ENCODE measurements at places on chromosomes 5 and 9.
A peak's percentile ranks its signal among the peaks of the same experiment; 100 is the strongest.

- no peak for DNase-seq
Observed at GRCh38 chr5:84237126-84237525, 147.6 kb downstream of the EDIL3 start.

GRCh38 chr5:173592050-173592669, 24.3 kb downstream of the BOD1 start:
- peak; percentile 53 for DNase-seq

- no peak for DNase-seq
Observed at GRCh38 chr9:125822160-125822559, 75.0 kb downstream of the PBX3 start.

DNA sequence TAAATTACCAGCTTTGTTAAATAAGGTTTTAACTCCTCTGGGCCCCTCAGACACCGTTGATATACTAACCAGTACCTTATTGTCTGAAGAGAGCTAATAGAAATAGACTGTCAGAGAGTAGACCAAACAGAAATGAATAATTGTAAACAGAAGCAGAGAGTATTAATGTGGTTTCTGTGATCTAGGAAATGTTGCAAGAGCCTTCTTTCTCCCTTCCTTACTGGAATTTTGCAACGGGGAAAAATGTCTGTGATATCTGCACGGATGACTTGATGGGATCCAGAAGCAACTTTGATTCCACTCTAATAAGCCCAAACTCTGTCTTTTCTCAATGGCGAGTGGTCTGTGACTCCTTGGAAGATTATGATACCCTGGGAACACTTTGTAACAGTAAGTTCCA, 5.1 kb downstream of the TYRP1 start:
- no peak for DNase-seq

DNA sequence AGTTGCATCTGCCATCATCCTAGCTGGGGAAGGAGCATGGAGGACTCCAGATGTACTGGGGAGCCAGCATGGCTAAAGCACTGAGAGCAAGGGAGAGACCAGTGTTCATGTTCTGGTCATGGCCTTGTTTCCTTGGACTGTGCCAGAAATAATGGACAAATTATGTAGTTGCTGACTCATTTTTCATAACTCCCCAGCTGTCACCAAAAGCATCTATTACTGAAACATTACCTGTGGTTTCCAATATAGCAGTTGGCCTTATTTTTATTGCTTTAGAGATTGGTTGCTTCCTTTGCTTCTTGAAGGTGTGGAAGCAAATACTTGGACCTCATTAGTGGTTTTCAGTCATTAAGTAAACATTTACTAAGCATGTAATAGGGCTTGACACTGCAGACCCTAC, 11.3 kb downstream of the RALGPS1 start:
- DNase-seq = no peak

DNA sequence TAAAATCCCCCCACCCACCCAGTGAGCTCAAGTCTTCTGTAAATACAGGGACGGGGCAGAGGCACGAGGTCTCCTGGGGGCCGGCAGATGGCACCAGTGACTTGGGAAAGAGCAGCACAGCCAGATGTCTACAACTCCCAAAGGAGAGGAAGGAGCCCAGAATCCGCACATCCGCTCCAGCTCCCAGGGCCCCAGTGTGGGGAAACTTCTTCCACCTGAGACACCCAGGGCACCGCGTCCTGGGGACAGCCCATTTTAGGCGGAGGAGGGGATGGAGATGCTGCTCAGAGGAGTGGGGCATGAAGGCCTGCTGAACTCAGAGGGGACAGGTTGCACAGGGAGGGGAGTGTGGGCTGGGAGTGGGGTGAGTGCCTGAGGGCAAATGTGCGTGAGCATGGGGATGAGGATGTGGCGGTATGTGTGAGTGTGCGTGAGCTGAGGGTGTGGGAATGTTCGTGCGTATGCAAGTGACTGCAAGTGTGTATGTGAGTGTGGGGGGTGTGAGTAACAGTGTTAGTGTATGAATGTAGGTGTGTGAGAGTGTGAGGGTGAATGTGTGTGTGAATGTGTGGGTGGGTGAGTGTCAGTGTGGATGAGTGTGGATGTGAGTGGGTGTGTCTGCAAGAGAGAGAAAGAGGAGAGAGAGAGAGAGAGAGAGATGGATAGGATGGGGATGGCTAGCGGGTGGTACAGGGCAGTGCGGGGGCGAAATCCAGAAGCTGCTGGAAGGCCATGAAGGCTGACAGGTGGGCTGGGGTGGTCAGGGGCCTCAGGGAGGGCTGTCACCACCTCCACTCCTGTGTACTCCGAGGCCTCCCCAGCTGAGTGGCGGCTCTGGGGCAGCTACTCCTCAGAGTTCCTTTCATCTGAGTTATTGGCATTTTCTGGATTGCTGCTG, 63.5 kb downstream of the DUSP1 start:
- peak; percentile 60 for DNase-seq

DNA sequence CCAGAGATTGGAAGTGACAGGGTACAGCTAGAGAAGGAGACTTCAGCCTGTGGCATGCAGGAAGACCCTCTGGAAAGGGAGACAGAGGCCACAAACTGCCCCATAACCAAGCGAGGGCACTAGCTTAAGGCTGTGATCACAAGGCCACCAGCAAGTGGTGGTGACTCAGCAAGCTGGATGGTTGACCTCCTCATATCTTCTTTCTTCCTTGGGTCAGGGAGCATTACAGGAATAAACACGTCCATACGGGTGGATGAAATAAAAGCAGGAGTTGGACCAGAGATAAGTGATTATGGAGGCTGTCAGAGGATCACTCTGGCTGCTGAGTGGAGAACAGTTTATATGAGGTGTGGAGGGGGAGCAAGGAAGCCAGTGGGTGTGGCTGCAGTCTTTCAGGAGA, 234.6 kb upstream of the TAS2R1 start:
- no peak for DNase-seq
